Suprapubic skin (tissue), 4 donors: ENCODE measurements at places on chromosomes 2 and 18. TPM values are rescaled to one million over a fixed set of nuclear protein-coding genes. Genes with fewer than 3 reads are reported as not detected.

DNA sequence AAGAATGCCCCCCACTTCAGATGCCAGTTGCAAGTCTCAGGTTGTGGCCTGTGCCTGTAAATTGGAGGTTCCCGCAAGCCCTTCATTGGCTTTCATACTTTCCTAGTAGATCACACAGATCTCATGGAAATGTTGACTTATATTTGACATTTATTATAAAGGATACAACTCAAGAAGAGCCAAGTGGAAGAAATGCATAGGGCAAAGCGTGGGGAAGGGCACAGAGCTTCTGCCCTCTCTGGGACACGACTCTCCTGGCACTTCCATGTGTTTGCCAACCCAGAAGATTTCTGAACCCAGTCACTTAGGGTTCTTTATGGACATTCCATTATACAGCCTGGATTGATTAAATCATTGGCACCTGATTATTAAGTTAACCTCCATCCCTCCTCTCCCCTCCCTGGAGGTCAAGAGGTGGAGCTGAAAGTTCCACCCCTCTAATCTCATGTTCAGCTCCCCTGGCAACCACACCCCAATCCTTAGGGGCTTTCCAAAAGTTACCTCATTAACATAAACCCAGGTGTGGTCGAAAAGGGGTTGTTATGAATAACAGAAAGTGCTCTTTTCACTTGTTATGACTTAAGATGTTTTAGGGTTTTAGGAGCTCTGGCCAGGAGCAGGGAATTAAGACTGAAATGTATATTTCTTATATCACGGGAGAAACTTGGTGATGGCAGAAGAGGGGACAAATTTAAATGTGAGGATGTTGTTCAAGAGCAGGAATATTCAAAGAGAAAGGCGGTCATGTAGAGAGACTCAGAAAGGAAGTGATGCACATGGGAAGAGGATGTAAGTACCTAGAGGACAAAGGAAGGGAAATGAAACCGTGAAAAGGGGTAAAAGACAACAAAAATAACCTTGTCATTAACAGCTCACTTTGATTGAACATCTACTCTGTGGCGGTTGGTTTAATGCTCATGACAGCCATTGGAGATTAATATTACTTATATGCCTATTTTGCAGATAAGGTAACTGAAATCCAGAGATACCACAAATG, 31.8 kb downstream of the SP100 start:
- DNase-seq: no peak

CBLN2 gene
- not detected for total RNA-seq

DNA sequence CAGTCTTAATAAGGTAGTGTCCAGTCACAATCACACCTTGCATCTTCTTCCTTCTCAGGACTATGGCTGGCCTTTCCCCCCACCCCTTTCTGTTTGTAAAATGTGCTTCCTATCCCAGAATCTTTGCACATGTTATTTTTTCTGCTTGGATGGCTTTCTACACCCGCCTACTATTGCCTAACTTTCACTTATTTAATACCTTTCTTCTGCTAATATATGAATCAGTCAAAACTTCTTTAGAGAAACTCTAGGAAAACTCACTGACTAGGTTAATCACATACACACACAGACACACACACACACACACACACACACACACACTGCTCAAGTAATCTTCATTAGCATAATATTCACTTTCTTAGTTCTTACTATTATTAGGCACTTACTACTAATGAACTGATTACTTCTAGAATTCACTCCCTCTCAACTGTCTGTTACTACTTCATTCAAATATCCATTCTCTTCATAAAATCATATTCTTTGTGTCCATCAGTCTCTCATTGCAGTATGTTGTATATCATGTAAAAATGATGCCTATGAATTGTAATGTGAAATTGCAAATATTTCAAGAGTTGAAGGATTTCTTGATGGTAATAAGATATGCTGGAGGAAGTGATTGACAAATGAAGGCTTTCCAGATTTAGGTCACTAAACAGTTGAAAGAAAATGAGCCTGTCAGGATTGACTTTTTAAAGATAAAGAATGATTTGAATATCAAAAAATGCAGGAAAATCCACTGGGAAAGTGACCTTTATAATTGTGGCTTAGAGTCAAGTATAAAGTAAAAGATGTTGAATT, 51.2 kb downstream of the CLIP4 start:
- no peak for DNase-seq

- DNase-seq: no peak
These were observed 87.8 kb upstream of the TFCP2L1 start for GRCh38 chr2:121372721-121373353.

OTOF gene
- total RNA-seq: 0.17 TPM

DNA sequence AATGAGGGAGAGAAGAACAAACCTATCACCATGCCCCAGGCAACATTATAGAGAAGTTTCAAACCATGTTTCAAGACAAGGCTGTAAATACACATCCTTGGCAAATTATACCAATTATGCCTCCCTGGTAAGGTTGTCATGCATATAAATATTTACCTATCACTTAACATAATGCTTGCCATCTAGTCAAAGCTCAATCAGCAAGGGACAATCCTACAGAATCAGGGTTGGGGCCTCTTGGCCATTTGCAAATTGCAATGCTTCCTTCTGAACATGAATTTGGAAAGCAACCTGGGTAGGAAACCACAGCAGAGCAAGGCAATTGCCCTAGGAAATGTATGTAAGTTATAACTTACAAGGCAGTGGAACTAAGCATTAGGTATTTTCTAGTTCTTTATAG, 907.2 kb upstream of the CDH2 start:
- DNase-seq: no peak

GRCh38 chr2:214710729-214711128, 98.8 kb downstream of the BARD1 start:
- DNase-seq: no peak

DOK6 gene
- 0.21 TPM for total RNA-seq
